Aorta (tissue), 5 donors: ENCODE measurements at places on chromosomes 4 and X.

DNA sequence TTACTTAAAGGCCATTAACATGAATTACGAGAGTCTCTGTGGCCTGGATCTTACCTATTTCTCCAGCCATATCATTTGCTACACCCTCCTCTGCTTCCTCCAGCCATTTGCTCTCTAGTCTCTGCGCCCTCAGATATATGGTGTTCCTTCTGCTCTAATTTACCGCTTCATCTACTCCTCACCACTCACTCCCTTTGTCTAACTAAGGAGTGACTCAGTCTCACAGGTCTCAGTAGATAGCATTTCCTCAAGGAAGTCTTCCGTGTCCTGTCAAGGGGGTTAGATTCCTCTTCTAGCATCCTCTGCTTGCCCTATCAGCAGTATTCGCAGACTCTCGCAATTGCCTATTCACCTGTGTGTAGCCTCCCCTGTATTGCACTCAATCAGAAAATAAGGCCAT lies 892.1 kb upstream of the INTU start:
- no peak for DNase-seq

DNA sequence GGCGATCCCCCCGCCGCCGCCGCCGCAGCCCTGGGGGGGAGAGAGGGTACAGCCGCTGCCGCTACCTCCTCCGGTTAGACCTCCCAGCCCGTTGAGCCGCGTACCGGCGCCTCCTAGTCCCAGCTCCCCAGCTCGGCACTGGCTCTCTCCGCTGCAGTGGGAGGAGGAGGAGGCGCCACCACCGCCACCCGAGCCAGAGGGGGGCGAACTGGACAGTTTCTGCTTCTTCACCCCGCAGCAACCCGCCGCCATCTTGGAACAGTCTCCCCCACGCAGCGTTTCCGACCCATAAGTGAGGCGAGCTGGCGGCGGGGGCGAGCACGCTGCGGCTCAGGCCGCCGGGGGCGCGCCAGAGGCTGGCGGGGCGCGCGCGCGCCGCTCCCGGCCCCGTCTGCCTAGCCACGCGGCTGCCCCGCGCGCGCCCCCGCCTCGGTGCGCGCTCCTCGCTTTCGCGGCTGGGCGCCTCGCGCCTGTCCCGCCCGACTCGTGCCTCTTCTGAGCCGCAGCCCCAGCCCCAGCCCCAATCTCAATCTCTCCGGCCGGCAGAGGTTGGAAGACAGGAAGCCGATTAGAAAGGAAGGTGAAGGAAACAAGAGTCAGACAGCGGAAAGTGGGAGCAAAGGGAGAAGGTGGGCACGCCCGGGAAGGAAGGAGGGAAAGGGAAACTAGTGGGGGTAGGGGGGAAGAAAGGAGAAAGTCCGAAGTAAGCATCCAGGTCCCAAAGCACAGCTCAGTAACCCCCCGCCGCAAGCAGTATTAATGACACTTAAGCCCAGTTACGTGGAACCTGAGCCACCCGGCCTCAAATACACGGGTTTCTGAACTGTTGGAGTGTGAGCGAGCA lies at the start of gene AMMECR1:
AMMECR1 (minus strand) TSS at position 266 of the 844 bp plus-strand sequence; CDS start at position 252, 14 bp downstream.
- DNase-seq, result peak; percentile 91

DNA sequence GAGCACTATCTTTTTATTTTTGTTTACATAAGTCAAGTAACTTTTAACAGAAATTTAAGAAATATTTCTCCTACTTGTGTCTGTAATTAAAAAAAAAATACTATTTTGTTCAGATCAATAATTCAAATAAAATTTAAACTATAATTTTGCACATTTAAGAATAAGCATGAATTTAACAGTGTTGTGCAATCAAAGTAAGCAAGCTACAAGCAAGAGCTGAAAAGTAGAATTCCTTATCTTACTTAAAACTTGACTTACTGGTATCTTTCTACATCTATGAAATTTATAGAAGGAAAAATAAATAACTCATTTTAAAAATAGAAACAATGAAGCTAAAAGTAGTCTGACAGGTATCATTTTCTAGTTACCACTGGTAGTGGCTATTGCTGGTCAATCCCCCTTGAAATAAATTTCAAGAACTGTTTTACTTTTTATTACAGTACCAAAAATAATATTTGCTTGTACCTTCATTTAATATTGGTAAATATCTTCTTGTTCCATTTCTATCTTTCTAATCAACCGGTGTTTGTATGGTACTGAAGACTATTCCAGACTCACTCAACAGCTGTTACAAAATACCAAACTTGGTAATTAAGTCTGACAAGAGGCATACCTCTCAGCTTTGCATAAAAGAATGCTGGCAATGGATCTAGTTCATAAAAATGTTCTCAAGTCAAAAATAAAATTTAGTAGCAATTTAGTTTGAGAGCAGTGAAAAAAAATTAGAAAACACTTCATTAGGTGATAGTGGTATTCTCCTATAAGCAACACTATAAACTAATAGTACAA lies 62.2 kb downstream of the NOCT start:
- DNase-seq, result no peak

DNA sequence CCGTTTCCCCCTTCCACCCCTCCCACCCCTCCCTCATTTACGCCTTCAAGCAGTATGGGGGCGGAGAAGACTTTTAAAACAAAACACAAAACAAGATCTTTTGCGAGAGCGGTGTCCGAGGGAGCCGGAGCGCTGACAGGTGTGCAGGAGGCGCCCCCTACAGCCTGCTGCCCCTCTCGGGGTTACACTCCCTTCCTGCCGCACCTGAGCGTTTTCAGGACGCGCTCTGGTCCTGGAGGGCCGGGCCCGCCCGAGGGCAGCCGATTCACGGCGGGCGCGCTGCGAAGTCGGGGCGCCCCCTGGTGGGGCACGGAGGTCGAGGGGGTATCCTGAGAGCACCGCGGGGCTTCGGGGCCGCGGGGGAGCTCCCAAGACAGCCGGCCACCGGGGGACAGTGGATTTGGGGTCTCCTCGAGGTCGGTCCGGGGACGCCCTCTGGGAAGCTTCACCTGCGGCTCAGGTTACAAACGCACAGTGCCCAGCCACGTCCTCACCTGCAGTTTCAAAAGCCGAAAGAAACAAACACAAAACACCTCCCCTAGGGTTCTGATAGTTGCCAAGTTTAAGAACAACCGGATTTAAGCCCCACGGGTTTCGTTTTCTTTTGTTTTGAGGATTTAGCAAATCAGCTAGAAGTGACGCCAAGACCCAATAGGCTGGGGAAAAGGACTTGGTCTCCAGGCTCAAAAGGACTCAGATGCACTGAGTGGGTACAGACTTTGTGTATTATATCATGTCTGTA lies 8.0 kb upstream of the NEUROG2 start:
- peak; percentile 64 for DNase-seq
